ENCODE measurements at places on chromosomes 2 and 18.

- DNase-seq: no peak
These were observed 13.0 kb downstream of the GPR55 start for GRCh38 chr2:230912046-230912445.

DNA sequence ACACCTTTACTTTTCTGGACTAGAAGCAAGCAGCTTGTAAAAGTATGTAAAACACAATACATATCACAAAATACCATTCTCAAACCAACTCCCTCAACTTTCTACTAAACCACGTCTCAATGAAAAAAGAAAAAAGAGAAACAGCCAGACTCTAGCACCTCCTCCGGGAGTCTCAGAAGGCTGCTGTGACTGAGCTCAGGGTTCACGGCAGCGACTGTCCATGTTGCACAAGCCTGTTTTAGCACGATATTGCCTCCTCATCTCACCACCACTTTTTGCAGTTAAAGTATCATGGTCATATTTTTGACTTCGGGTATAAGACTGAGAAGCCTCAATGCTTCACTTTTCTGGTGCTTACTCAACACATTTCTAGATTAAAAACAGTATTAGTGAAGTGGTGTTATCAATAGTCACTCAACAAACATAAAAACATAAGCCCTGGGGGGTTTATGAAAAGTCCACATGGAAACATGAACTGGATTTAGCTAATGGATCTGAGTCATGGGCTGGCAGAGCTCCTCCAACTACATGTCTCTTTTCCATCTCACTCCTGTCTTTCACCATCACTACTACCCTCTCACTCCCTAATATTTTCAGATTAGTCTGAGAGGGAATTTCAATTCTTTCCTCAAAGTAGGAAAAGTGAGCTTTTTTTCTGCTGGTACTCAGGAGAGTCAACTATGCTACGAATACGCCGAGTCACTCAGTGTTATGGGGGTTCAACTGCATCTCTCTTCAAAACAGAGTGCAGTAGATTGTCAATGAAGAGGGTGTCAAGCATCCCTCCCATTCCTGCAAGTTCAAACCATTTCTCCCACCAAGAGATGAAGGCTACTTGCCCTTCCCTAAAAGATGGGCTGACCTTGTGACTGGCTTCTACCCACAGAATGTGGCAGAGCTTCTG is 113.7 kb downstream of the OSR1 start:
- no peak for DNase-seq

DNA sequence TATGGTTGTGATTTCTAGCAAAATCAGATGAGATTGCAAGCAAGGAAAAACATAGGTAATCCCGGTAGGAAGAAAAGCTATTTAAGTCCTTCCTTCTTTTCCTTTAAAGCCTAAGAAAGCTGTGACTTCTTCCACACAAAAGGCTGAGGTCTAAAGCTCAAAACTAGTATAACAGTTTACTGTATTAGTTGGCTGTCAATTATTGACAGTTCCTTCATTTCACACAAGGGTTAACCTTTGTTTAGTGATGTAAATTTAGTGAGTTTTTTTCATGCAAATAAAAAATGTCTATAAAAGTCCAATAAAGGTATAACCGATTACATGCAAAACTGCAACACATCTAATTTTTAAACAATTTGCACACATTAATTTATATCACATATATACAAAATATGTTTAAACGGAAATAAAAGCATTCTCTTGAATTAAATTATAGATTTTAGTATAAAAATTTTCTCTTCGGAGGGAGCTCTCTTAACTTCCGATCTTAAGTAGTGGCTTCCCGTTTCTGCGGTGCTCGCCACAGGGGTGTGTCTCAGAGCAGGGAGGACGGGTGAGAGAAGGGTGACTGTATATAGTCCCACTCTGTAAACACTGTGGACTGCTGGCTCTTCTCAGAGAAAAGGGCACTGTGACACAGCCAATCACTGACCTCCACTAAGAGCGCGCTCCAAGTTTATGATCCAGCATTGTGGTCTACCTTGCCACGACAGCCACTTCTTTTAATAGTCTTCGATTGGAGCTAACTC is 33.4 kb downstream of the TTR start:
- DNase-seq: no peak

- DNase-seq: no peak
These were observed 261.2 kb downstream of the EIPR1 start for GRCh38 chr2:3116371-3116770.

GRCh38 chr2:79750321-79750720 is 237.5 kb downstream of the CTNNA2 start:
- no peak for DNase-seq

- no peak for DNase-seq
These were observed 73.0 kb downstream of the MYO1B start for GRCh38 chr2:191318037-191318728.

DNA sequence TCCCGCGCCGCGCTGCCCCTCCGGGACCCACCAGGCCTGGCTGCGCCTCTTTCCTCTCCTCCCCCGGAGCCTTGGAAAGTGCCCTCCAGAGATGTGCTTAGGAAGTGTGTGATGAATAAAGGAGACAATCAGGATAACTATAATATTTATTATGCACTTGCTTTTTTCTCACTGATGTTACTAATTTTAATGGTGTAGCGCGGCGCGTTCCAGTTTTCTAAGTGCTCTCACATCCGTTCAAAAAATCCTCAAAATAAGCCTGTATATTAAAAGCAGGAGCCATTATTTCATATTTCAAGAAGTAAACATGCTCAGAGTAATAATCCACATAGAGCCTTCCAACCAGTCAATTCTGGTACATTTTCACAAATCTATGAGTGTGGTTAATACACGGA is 941 bp upstream of the MPPE1 start:
- DNase-seq: no peak

GRCh38 chr2:216408426-216409290 is 3.6 kb upstream of the SMARCAL1 start:
- DNase-seq: no peak

DNA sequence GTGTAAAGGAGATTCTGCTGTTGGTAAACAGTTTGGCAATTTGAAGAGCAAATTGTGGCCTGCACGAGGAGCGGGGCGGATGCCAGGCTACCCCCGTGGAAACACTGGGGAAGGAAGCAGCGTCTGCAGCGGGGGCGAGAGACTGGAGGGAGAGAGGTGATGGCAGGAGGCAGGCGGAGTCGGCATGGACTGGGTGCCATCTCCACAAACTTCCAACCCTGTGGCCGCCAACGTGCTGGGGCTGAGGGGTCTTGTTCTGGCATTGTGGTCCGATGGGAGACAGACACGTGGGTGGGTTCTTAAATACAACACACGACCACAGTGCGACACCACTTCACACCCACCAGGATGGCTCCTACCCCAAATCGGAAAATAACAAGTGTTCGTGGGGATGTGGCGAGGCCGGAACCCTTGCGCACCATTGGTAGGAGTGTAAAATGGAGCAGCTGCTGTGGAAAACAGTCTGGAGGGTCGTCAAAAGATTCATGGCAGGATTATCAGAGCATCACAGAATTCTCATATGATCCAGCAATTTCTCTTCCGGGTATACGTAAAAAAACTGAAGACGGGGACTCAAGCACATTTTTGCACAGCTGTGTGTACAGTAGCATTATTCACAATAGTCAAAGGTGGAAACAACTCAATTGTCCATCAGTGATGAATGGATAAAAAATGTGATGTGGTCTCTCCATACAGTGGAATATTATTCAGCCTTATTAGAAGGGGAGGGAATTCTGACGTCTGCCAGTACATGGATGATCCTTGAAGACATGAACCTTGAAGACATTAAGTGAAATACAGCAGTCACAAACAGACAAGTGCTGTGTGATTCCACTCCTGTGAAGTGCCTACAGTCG is 82.4 kb upstream of the HPCAL1 start:
- DNase-seq: no peak

DNA sequence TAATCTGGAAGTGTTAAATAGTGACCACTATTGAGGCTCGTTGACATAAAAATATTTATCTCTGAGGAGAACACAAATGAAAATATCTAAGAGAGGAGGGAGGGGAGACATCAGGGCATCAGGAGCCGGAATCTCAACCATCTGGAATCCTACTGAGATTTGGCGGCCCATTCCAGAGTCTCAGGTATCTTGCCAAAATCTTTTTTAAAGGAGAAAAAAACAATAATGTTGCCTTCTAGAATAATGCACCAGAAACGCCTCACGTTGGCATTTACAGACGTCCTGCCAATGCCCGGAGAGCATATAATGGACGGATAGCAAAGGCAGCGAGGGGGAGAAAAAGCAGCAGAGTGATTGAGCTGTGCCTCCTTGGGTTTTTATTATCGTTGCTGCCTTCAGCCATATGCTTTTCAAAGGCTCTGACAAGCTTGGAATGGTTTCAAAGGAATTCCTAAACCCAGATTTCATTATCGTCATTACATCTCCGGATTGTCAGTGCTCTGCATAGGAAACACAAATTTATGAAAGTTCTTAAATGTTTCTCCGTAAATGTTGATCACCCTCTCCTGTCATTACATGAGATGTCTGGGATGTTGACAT is 30.9 kb upstream of the EGR4 start:
- DNase-seq: no peak

DNA sequence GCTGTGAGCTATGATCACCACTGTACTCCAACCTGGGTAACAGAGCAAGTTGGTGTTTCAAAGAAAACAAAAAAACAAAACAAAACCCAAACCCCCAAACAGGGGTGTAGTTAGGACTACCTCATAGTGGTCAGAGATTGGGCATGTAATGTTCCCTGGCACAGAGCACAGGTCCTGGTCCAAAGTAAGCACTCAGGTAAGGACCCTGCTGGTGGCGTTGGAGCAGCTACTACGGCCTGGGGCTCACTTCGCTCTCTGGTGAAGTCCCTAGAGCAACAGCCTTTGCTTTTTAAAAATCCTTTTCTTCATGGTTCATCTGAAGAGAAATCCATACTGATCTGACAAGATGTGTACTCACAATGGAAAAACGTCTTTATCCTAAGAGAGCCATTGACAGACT is 130.4 kb downstream of the ZNF236 start:
- DNase-seq: no peak

GRCh38 chr2:125455110-125455509 is 1200.8 kb upstream of the GYPC start:
- peak; percentile 9 for DNase-seq

DNA sequence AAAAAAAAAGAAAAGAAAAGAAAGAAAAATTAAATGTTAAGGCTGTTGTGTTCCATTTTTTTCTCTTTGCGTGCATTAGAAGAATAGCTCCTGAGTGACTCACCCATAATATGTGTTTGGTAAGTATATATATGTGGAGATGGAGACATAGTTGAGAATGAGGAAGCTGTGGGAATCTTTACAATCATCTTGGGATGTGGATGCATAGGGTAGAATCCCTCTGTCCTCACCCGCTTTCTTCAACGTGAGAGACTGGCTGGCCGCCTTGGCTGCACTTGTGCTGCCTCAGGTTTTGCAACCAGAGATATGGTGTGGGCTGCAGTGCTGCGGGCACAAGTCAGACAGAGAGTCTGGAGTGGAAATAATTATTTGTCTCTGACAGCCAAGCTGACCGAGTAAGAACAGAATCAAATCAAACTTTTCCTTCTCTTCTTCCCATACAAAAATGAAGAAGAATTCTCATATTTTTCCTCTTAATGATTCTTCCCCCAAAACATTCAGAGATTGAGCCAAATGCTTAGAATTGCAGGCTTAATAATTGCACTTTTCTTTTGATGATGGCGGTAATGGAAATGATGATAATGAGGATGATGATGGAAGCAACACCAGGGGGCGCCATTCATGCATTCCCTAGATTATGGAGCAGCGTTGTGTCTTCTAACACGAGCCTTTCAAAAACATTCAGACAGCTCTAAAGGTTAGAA is 48.5 kb downstream of the SERPINB7 start:
- DNase-seq: no peak

DNA sequence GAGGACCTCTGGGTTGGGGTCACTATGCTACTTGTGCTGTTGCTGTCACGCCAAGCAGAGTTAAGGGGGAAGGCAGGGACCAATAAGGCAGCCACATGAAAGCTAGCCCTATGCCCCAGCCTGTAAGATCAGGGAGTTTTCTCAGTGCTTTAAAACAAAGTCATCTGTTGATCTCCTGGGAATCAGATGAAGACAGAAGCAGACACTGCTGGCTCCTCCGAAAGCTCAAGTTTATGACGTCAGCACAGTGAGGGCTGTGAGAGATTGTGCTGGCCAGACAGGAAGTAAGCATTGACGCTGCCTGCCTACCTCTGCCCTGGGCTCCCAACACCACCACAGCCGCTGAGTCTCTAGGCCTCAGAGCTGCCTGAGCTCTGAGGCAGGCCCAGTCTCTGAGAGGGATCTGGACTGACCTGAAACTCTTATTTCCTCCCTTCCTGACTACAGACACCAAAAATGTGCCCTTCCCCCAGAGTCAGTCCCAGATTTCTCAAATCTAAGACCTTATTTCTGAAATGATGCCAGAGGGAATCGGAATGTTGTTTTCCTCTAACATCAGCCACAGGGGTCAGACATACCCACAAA is 118.1 kb upstream of the EPAS1 start:
- DNase-seq: peak; percentile 15

GRCh38 chr2:213279971-213280370 is 4.3 kb upstream of the SPAG16 start:
- DNase-seq: no peak

DNA sequence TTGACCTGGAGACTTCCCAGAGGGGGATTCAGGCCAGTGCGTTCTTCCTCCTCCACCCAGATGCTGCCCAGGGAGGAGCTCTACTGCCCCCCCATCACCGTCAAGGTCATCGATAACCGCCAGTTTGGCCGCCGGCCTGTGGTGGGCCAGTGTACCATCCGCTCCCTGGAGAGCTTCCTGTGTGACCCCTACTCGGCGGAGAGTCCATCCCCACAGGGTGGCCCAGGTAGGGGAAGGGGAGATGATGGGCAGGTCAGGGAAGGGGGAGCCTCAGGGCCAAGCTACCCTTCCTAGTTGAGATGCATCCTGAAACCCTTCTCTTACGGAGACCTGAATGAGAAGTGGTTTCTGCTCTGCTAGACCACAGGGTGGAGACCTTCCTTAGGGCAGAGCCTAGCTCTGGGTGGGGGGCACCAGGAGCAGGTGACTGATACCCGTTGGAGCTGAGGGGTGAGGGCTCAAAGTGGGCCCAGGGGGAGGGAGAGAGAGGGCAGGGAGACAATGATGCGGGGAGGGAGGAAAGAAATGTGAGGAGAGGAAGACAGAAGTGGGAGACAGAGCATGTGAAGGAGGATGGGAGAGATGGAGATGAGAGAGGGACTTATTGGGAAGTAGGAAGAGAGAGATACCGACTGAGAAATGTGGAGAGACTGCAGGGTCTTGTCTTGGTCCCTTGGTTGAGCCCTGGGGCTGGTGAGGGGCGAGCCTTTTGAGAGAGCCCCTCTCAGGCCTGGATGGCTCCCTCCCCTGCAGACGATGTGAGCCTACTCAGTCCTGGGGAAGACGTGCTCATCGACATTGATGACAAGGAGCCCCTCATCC is 159.4 kb downstream of the DYSF start:
- no peak for DNase-seq

DNA sequence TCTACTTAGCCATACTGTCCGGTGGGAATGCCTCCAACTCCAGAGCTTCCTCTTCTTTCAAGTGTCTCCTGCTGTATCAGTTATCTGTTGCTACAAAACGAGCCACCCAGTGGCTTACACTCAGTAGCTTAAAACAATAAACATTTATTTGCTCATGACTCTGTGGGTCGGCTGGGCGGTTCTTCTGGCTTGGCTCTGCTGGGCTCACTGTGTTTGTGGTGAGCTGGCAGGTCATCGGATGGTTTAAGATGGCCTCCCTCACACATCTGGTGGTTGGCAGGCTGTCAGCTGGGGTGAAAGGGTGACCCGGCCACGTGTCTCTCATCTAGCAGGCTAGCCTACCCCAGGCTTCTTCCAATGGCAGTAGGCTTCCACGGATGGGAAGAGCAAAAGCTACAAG is 122.4 kb upstream of the SLC1A4 start:
- no peak for DNase-seq
